ENCODE measurements at places on chromosomes 13 and 19.

GRCh38 chr13:20908714-20909497 lies 6.4 kb upstream of the XPO4 start:
- DNase-seq = no peak

GRCh38 chr19:2302319-2303210 lies 5.4 kb downstream of the LINGO3 start:
- DNase-seq = peak; percentile 52

DNA sequence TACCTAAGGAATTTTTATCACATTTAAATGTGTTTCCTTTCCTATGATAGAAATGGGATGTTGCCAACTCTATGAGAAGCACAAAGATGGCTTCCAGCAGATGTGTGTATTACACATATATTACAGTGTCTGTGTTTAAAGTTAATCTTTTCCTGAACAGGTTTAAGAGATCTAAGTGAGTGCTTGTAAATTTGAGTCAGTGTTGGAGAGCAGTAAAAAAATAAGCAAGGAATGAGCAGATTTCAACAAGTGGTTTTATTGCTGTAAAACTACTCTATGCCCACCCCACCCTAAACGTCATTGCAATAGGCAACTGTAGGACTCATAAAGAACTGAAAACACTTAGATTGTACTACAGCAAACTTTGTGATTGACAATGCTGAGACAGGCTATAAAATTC lies 248.7 kb downstream of the KLF5 start:
- no peak for DNase-seq

DNA sequence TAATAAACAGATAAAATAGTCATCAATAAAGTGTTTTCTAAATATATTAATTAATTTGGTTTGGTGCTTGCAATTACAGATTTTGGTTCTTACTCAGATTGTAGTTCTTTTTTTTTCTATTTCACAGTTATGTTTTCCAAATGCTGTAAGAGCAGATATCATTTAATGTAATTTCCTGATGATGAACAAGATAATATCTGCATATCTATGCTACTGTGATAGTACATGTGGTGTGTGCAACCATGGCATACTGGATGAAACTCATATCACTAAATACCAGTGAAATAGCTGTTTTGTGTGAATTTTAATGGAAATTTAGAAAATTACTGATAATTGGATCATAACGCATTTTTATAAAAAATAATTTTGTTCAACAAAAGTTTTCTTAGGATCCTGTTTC lies 88.8 kb upstream of the MAB21L1 start:
- no peak for DNase-seq

DNA sequence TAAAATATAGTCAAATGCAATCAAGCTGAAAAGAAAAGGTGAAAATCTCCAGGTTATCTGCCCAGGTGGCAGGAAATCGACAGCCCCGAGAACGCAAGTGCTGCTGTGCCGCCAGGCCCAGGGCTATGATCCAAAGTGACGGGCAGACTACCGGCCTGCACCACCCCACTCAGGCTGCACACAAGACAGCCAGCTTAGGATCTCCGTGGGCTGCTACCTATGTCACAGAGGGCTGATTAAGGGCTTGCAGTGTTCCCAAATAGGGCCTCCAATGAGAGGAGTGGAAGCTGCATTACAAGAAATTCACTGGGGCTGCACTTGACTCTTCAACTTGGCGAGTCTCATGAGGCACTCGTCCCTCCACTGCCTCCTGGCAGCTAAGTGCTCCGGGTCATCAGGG lies 121.8 kb downstream of the CRYL1 start:
- no peak for DNase-seq

- DNase-seq = no peak
These were observed 4.6 kb downstream of the ZNF135 start for GRCh38 chr19:58063712-58064111.

DNA sequence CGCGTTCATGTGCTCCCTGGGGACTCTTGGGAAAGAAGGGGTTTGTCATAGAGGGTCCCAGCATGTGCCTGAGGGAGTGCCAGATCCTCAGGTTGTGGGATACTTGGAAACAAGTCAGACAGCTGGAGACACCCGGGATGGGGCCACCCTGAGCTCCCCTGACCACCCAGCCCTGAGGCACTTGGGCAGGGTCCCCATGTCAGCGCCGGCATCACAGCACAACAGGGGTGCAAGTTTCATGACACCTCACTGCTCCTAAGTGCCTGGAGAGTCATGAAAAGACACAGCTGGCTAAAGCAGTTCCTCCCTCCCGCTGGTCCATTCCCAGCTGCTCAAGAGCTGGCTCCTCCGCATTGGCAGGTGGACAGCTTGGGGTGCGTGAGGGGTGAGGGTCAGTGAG lies 102.7 kb downstream of the KDM4B start:
- no peak for DNase-seq

- peak; percentile 81 for DNase-seq
These were observed at the start of gene TYROBP for GRCh38 chr19:35908010-35908441. TYROBP (minus strand) TSS chr19:35908295; CDS start chr19:35908228, 67 bp downstream.

DNA sequence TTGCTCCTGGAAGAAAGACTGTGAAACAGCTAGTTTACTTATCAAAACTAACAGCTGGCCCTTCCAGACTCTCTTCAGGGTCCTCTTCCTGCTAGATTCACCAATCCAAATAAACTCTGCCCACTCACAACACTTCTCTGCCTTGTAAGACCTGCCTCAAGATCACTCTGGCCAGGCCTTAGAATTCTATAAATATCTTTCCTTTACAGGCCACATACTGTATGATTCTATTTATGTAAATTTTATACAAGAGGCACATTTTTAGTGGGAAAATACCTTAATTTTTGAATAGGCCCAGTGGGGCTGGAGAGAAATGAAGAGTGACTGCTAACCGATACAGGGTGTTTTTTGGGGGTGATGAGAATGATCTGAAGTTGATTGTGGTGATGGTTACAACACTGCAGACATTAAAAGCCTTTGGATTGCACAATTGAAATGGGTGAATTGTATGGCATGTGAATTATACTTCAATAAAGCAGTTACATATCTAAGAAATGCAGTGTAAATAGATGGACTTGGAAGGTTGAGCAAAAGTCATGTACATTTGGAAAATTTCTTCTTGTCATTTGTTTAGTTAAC lies 141.8 kb downstream of the GPC5 start:
- DNase-seq = no peak

DNA sequence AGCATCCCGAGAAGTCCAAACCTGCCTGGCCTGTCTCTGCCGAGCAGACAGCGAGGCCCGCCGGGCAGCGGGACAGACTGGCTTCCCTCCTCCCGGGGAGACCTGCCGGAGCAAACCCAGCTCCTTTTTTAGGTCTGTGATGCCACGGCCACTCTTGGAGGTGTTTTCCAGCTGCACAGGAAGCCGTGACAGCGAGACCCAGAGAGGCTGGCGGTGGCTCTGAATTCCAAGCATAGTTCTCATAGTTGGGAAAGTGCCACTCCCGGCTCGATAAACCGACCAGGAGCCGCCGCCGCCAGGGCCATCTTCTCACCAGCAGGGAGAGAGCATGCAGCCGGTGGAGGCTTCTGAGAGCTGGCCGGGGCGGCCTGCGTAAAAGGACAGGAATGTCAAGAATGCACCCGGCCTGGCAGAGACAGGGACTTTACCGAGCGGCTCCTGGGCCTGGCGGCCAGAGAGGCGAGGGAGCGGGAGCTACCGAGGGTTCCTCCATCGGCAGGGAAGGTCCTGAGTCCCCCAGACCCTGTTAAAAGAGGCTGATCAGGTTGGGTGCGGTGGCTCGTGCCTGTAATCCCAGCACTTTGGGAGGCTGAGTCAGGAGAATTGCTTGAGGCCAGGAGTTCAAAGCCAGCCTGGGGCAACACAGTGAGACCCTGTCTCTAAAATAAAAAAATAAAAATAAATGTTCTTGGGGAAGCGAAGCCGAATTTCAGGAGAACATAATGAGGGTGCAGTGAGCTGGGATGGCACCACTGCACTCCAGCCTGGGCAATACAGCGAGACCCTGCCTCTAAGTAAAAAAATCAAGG lies 64.9 kb downstream of the GADD45B start:
- DNase-seq = peak; percentile 94

DNA sequence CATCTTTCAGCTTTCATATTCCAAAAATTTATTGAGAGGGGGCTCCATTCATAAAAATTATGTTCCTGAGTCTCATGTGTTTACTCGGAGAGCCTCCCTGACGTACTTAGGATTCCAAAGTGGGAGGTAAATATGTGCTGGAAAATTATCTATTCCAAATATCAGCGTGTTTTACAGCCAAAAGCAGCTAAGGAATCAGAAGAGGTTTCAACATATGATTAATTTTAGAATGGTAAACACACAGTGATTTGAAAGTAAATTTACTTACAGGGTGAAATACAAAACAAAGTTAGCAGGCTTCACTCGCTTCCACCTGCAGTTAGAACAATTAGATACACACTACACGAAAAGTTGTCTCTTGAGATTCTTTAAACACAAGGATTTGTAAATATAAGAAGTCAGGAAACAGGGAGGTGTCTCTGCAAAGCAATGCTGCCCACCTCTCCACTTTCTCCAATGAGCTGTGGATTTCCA lies 313.8 kb upstream of the NBEA start:
- no peak for DNase-seq

- no peak for DNase-seq
These were observed 58.1 kb upstream of the TPM4 start for GRCh38 chr19:16018106-16018755.

DNA sequence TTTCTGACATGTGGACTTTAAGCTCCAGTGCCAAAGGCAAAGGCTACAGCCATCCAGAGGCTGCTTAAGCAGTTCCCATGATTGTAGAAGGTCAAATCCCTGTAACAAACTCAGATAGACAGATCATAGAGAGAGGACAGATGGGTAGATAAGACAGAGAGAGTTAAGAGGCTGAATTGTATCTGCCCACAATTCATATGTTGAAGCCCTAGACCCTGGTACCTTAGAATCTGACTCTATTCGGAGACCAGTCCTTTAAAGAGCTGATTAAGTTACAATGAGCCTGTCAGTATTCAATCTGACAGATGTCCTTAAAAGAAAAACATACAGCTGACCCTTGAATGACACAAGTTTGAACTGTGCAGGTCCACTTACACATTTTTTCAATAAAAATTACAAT lies 115.2 kb downstream of the RAP2A start:
- no peak for DNase-seq

- DNase-seq = peak; percentile 91
These were observed at the start of gene ZNF578 for GRCh38 chr19:52453324-52454094. ZNF578 (plus strand) TSS chr19:52453553; CDS start chr19:52501846, 48,293 bp downstream.

GRCh38 chr19:20928371-20928770 lies 5.3 kb downstream of the ZNF85 start:
- no peak for DNase-seq

DNA sequence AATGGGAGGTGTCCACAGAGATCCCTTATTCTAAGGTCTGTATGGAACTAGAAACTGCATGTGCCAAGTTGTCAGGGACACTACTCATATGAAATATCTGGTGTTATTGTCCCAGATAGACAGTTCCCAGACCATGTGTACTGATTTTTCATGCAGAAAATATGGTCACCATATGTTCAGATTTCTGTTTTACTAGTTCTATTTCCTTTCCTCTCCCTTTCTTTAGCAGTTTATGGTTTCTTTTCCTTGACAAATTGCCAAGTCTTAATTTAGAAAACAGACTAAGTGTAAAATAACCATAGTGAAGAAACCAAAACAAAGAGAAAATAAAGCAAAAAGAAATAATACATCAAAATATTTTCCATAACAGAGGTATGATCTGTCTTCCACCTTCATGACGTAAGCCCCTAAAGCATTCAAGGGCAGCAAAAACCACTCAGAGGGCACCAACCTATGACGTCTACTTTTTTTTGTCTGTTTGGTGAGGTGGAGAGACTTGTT lies 248.5 kb downstream of the KCTD12 start:
- no peak for DNase-seq

- no peak for DNase-seq
These were observed 5.6 kb upstream of the SIGLEC9 start for GRCh38 chr19:51119101-51119500.

DNA sequence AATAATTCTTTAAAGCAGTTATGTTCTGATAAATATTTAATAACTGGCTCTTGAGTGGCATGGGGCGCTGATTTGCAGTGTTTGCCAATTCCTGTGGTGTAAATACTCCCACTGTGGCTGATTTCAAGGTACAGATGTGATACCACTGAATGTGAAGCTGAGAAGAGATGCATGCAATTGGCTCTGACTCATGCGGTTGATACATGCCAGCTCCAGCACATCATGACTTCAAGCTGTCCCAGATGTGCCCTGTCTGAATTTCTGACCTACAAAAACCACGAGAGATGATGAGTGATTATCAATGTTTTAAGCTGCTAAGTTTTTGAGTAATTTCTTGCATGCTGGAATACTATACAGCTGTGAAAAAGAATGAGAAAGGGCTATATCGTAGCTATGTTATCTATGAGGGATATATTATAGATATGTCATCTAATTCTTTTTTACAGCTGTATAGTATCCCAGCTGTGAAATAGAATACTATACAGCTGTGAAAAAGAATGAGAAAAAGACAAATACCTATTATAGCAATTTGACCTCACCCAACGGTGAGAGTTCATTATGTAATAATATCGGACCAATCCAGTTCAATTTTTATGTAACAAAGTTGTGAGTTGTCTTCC lies 7.6 kb upstream of the ACSBG2 start:
- DNase-seq = no peak

DNA sequence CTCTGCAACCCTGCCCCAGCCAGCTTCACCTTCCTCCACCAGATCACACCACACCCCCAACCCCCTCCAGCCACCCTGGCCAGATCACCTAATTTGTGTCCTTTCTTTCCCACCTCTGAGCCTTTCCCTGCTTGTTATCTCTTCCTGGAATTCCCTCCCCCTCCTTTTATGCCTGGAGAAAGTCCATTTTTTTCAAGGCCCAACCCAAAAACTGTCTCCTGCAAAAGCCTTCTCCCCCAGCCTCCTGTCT lies 5.3 kb upstream of the TLE2 start:
- no peak for DNase-seq

- DNase-seq = no peak
These were observed 208.9 kb upstream of the TMTC4 start for GRCh38 chr13:100883453-100883852.

DNA sequence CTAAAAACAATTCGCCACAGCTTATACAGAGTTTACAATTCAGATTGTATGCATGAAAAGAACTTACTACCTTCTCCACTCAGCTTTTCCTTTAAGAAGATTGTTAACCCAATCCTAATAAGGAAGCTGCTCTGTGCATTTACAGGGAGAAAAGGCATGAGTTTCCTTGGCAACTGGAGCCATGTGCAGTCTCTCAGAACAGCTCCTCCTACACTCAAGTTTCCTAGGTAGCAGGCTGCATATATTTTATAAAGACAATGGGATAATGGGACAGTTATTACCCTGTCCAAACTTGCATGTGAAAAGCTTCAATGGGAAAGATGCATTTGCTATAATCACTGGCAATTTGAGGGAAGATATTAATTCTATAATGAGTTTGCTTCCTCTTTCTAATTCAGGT lies 125.5 kb upstream of the TRPC4 start:
- DNase-seq = no peak

DNA sequence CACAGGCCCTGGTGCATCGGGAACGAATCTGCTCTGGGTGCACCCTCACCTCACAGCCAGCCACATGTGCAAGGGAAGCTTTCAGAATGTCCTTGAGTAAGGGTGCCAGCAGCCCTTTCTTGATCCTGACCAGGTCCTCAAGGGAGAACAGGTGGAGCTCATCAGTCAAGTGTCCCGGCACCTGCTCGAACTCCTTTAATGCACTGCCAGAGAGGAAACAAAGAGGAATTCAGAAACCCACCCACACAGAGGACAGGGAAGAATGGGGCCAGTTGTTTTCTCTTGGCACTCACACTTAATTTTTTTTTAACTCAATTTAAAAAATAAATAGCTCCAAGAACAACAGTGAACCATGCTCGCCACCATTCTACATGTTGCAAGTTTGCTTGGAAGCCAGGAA lies 41.7 kb downstream of the RUBCNL start:
- no peak for DNase-seq
